ENCODE measurements at places on chromosomes 7 and 10.
A peak's percentile ranks its signal among the peaks of the same experiment; 100 is the strongest.

DNA sequence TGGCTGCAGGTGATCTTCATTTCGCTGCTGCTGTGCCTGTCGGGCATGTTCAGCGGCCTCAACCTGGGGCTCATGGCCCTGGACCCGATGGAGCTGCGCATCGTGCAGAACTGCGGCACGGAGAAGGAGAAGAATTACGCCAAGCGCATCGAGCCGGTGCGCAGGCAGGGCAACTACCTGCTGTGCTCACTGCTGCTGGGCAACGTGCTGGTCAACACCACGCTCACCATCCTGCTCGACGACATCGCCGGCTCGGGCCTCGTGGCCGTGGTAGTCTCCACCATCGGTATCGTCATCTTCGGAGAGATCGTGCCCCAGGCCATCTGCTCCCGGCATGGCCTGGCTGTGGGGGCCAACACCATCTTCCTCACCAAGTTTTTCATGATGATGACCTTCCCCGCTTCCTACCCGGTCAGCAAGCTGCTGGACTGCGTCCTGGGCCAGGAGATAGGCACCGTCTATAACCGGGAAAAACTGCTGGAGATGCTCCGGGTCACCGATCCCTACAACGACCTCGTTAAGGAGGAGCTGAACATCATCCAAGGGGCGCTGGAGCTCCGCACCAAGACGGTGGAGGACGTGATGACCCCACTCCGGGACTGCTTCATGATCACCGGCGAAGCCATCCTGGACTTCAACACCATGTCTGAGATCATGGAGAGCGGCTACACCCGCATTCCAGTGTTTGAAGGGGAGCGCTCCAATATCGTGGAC is 1.3 kb downstream of the CNNM2 start:
- no peak for DNase-seq

DNA sequence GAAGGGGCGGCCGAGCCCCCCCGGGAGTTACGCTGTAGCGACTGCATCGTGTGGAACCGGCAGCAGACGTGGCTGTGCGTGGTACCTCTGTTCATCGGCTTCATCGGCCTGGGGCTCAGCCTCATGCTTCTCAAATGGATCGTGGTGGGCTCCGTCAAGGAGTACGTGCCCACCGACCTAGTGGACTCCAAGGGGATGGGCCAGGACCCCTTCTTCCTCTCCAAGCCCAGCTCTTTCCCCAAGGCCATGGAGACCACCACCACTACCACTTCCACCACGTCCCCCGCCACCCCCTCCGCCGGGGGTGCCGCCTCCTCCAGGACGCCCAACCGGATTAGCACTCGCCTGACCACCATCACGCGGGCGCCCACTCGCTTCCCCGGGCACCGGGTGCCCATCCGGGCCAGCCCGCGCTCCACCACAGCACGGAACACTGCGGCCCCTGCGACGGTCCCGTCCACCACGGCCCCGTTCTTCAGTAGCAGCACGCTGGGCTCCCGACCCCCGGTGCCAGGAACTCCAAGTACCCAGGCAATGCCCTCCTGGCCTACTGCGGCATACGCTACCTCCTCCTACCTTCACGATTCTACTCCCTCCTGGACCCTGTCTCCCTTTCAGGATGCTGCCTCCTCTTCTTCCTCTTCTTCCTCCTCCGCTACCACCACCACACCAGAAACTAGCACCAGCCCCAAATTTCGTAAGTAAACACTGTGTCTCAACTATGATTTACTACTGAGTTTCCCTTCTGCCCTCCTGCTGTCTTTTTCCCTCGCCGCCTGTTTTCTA is 666 bp downstream of the NRG3 start:
- no peak for DNase-seq

DNA sequence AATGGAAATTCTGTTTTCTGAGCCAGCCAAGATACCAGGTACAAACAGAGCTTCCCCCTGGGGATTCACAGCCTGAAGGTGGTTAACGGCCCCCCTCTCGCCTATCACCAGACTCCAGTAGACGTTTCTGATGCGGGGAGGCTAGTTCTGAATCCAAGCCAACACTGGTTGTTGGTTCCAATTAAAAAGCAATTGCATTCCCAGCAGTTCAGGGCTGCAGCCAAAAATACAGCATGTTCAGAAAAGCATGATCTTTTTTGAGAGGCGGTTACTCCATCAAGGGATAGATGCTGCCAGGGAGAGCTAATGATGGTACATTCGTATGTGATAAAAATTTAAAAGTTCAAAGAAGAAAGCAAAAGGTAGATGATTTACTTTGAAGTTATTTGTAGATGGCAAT is 481.0 kb downstream of the GALNT17 start:
- DNase-seq: no peak

- no peak for DNase-seq
These were observed 70.3 kb upstream of the NMT2 start for GRCh38 chr10:15238555-15239335.

DNA sequence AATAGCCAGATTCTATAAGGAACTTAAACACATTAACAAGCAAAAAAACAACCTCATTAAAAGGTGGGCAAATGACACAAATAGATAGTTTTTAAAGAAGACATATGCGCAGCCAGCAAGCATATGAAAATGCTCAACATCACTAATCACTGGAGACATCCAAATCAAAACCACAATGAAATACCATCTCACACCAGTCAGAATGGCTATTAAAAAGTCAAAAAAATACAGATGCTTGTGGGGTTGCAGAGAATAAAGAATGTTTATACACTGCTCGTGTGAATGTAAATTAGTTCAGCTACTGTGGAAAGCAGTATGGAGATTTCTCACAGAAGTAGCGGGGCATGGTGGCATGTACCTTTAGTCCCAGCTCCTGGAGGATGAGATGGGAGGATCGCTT is 164.0 kb downstream of the CHRM2 start:
- no peak for DNase-seq

DNA sequence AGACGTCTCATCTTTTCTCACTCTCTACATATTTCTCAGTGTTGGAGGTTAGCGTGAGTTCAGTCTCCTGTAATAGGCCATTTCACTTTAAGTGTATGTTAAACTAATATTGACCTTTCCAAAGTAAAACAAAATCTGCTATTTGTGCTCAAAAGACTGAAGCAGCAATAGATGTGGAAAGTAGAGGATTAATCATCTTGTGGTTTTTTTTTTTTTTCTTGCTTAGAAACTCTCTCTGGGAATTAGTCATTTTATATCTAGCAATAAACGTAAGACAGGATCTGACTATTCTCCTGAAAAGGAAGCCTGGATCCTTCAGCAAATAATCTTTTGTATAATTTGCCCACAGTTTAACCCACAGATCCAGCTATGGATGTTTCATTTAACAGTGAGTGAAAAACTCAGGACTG is 81.7 kb downstream of the NRP1 start:
- no peak for DNase-seq

- no peak for DNase-seq
These were observed 119.9 kb downstream of the WDR37 start for GRCh38 chr10:1175956-1176565.

DNA sequence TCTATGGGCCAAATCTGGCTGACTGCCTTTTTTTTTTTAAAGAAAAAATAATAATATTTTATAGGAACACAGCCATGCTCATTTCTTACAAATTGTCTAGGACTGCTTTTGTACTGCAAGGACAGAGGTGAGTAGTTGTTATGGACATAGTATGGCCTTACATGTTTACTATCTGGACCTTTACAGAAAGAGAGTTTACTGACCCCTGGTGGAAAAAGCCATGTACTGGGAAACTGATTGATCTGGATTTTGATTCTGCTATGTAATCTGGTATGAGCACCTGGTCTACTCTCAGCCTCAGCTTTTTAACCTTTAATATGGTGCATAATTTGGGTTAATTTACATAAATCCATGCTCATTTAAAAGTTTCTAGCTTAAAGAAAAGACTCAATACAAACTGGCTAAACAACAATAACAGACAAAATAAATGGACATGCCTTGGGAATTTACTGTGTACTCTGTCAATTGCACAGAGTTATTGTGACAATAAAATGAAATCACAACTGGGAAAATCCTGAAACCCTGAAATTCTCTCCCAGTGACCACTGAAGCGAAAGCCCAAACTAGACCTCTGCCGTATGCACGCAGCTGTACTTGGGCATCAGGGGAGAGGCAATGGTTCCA is 260.7 kb downstream of the BMPER start:
- peak; percentile 25 for DNase-seq

DNA sequence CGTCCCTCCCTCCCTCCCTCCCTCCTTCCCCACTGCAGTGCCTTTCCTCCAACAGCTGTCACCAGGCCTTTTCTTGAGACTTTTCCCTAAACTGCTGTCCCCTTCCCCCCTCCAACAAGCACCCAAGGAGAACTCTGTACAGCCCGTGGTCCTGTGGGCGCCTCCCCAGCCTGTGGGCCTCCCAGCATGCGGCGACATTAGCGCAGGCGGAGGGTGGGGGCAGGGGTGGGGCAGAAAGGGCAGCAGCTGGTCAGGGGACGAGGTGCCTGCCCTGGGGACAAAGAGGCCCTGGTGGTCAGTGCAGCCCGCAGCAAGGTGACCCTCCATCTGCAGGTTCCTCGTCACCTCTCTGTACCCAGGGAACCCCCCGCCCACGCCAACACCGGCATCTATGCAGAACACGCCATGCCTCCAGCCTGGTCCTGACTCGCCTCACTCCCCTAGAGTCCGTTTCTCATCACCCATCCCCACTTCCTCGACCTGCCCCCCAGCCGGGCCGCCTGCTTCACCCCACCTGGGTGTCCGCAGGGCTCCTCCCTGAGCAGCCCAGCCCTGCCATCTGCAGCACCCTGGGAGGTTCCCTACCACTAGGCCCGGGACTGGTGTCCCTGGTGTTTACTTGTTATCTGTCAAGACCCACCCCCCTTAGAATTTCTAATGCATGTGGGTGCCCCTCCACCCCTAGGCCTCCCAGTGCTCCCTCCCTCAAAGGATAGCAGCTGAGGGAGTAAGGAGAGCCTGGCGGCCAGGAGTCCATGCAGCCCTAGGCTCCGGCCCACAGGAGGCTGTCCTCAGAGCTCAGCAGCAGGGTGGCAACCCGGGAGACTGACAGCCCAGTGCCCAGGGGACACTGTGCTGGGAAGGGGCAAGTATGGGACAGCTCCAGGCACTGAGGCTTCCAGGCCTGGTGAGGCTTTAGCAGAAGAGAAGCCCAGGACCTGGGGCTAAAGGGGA is 147.8 kb downstream of the ARHGAP22 start:
- DNase-seq: no peak

DNA sequence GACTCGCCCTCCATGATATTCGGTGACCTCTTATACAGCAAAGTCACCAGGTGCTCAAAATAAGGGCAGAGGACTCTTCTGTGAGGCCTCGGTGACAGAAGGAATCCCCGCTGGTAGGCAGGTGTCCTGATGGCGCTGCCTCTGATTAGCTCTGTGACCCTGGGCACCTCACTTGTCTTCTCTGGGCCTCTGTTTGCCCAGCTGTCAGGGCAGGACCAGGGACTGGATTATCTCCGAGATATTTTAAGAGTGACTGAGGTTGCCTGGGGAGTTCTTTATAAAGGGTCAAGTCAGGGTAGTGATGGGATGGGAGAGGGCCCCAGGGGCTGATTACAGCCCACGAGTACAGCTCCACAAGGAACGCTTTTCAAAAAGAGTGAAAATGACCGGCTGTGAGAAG is 70.9 kb upstream of the SAMD8 start:
- no peak for DNase-seq

Data from iPS DF 6.9 (cell line).